Hepatocyte (in vitro differentiated cells): ENCODE measurements at places on chromosomes 4 and X. TPM values are rescaled to one million over a fixed set of nuclear protein-coding genes. Genes with fewer than 3 reads are reported as not detected.
A peak's percentile ranks its signal among the peaks of the same experiment; 100 is the strongest.

GRCh38 chr4:140789759-140790158 lies 33.6 kb upstream of the TBC1D9 start:
- H3K27ac ChIP-seq: no peak overlapping the region
- H3K36me3 ChIP-seq: no peaks in the 10 kb centered on the region
- H3K4me1 ChIP-seq: no peaks in the 10 kb centered on the region
- DNase-seq: no peak
- no peak overlapping the region for H3K4me3 ChIP-seq

The PPP4R3C gene
- total RNA-seq: not detected in 2 replicates

GRCh38 chrX:46978341-46979291 lies 66.4 kb downstream of the JADE3 start:
- peak; percentile 66 for DNase-seq
- peaks cover 3% of the 10 kb centered on the region for H3K4me1 ChIP-seq
- no peak overlapping the region for H3K4me3 ChIP-seq
- H3K27me3 ChIP-seq: no peaks in the 10 kb centered on the region
- no peak overlapping the region for H3K27ac ChIP-seq
- no peaks in the 10 kb centered on the region for H3K36me3 ChIP-seq

The PNMA3 gene
- total RNA-seq: 14.4 and 19.1 TPM in 2 replicates

GRCh38 chr4:15197005-15197404 lies 194.7 kb downstream of the CPEB2 start:
- H3K4me1 ChIP-seq: no peaks in the 10 kb centered on the region
- H3K36me3 ChIP-seq: no peaks in the 10 kb centered on the region
- H3K27ac ChIP-seq: no peak overlapping the region
- H3K27me3 ChIP-seq: no peaks in the 10 kb centered on the region
- DNase-seq: peak; percentile 35

The CABS1 gene
- total RNA-seq: not detected in 2 replicates

The SPANXA1 gene
- total RNA-seq: not detected in 2 replicates

DNA sequence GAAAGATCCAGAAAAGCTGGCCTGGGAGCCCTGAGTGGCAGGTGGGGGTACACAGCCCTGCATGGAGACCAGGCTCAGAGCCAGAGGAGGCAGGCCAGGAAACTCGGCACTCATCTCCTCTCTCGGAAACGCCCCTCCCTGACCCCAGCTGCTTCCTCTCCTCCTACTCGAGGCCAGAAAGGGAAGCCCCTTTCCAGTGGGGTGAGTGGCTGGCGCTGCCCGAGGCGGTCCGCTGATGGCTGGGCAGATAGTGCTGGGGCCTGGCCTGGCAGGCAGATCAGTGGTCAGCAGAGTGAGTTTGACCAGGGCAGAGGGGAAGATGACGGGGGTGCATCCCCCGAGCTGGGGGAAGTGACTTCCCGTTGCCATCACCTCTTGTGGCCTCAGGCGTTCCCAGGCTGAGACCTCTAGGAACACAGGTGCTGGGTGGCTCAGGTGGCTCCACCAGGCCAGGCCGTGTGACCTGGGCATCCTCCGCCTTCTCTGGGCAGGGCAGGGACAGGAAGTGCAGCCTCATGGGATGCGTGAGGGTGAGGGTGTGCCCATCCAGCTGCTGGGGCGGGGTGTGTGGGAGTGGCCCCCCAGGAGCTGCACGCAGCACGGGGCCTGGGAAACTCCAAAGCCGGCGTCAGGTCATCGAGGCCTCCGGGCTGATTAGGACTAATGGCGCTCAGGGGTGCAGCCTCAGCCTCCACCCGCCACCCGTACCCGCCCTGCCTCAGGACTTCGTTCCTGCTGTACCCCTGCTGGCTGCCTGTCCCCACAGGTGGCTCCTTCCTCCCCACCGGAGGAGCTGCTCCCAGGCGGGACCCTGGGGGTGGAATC lies 5.7 kb downstream of the SH3BP2 start:
- peak overlapping the region; percentile 62 for H3K27ac ChIP-seq
- no peak overlapping the region for H3K4me3 ChIP-seq
- no peaks in the 10 kb centered on the region for H3K27me3 ChIP-seq
- H3K36me3 ChIP-seq: no peaks in the 10 kb centered on the region
- DNase-seq: no peak
